ENCODE measurements at places on chromosomes 4 and X. TPM values are rescaled to one million over a fixed set of nuclear protein-coding genes. Genes with fewer than 3 reads are reported as not detected.

The CFP gene
- 18.2 TPM for total RNA-seq

The EVC2 gene
- total RNA-seq: 8.2 TPM

The LSM6 gene
- 47.6 TPM for total RNA-seq

The PGAM4 gene
- total RNA-seq: not detected

The GPC3 gene
- 61.8 TPM for total RNA-seq
